ENCODE measurements at places on chromosomes 11 and 22. TPM values are rescaled to one million over a fixed set of nuclear protein-coding genes. Genes with fewer than 3 reads are reported as not detected.

The RBMXL2 gene
- 0.08 TPM for total RNA-seq

The OR8D4 gene
- not detected for total RNA-seq

The KRTAP5-1 gene
- not detected for total RNA-seq

The ACRV1 gene
- not detected for total RNA-seq

The OR10S1 gene
- total RNA-seq = not detected

The FOLR3 gene
- 5.5 TPM for total RNA-seq

The KLHDC7B gene
- 0.08 TPM for total RNA-seq

The C1QTNF5 gene
- total RNA-seq = 11.6 TPM

The MFNG gene
- 0.08 TPM for total RNA-seq

The KMT5B gene
- total RNA-seq = 23.5 TPM

The ACTN3 gene
- total RNA-seq = under 0.01 TPM

The TSPO gene
- 416 TPM for total RNA-seq

The FIBIN gene
- total RNA-seq = 61.7 TPM

Data from smooth muscle cell of the coronary artery (primary cell).